Daoy (cell line): ENCODE measurements at places on chromosomes 6 and 20. TPM values are rescaled to one million over a fixed set of nuclear protein-coding genes. Genes with fewer than 3 reads are reported as not detected.

Gene HDGFL1
- not detected in 2 replicates for total RNA-seq

Gene MYCT1
- 0.06 and 0.15 TPM in 2 replicates for total RNA-seq

DNA sequence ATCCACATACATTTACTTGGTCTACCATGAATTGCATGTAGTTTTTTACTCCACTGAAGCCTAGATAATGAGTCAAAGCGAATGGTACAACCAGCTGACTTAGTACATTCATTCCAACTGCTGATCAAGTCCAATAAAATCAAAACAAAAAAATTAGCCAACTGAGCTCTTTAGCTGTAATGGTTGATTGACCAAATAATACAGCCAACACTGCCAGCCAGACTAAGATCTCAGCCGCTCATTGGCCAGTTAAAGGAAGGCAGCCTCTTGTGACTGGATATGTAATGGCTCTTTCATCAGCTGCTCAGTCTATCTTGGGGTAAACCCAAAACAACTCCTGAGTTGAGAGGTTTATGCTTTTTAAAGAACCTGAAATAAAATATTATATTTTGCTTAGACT is 204.3 kb upstream of the RSPO3 start:
- no peak for DNase-seq

GRCh38 chr20:32971703-32972161 is 32.5 kb downstream of the SUN5 start:
- DNase-seq, result no peak

- no peak for DNase-seq
These were observed 97.7 kb downstream of the BTBD9 start for GRCh38 chr6:38542031-38542430.
